ENCODE measurements at places on chromosomes 12 and 14. TPM values are rescaled to one million over a fixed set of nuclear protein-coding genes. Genes with fewer than 3 reads are reported as not detected.

Gene CNTN1
- not detected for total RNA-seq

Gene AQP6
- 0.37 TPM for total RNA-seq

Gene CLEC4D
- not detected for total RNA-seq

Gene NTN4
- 2.9 TPM for total RNA-seq

Gene HOXC10
- total RNA-seq = not detected

Gene TTC6
- not detected for total RNA-seq

Gene TMEM63C
- not detected for total RNA-seq

Gene NUMB
- 35.0 TPM for total RNA-seq

Gene KRT77
- total RNA-seq = not detected

Gene NAV3
- total RNA-seq = 16.3 TPM

Gene LRTM2
- total RNA-seq = not detected

Gene SART3
- total RNA-seq = 30.0 TPM

Gene GAPDH
- 4,305 TPM for total RNA-seq

Gene SETD3
- total RNA-seq = 40.8 TPM

Gene TROAP
- total RNA-seq = 6.7 TPM

Gene CLEC7A
- total RNA-seq = not detected

Gene UBE2N
- total RNA-seq = 26.5 TPM

Gene ITGB7
- not detected for total RNA-seq

Gene BCL2L14
- not detected for total RNA-seq

Gene FAIM2
- 209 TPM for total RNA-seq

Gene GSG1
- total RNA-seq = 0.34 TPM

Gene LUM
- 747 TPM for total RNA-seq

Gene KRT73
- total RNA-seq = not detected

Gene PTPRO
- total RNA-seq = not detected
